ENCODE measurements at places on chromosomes 4 and X.

- no peak for DNase-seq
Observed at GRCh38 chr4:103422467-103423219, 224.5 kb upstream of the CENPE start.

DNA sequence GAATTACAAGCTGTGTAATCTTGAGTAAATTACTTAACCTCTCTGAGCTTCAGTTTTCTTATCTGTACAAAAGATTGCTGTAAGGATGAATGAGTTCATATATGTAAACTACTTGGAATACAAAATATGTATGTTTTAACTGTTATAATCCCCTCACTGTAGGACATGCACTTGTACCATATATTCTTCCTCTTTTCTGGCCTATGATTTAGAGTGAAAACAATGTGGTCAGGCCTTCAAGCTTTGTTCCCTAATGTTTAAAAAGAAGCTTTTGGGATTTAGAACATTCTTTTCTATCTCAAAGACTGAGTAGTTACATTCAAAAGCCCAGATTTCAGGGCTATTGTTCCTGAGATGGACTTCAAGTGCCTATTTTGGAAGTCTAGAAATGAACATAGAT is 26.7 kb upstream of the GPRIN3 start:
- DNase-seq: no peak

GRCh38 chr4:26013629-26014028 is 99.6 kb downstream of the SMIM20 start:
- no peak for DNase-seq

GRCh38 chr4:171622729-171623128 is 190.5 kb upstream of the GALNTL6 start:
- no peak for DNase-seq

DNA sequence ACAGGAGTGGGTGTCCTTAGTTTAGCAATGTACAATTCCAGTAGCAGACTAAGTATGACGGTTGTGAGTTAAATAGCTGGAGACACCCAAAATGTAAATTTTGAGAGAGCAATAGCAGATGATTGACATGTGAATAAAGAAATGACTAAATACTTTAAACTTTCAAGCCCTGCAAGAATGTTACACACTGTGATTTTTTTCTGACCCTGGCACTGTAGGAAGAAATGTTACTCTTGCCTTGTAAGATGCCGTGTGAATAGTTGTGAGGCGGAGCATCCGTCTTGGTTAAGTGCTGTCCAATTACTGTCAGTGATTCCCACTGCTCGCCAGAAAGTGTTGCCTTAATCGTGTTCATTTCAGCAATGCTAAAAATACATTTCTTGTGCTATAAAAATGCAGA is 1248.1 kb downstream of the RAPGEF2 start:
- no peak for DNase-seq

DNA sequence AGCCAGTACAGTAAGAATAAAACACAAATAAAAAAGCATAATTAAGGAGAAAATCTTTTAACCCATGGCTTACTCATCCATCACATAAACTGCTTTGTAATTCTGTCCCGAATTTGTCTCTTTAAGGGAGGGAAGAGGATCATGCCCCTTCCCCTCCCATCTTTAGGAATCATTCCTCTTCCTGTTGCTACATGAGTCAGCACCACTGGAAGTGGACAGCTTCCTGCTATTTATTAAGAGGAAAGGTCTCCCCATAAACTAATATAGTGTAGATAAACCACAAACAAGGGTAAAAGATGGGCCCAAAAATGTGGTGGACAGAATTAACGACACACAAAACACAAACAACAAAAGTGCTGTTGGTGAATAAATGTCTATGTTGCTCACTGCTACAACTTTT is 75.8 kb downstream of the PPP3CA start:
- no peak for DNase-seq

GRCh38 chr4:57607566-57608180 is 497.5 kb upstream of the IGFBP7 start:
- DNase-seq: no peak

- no peak for DNase-seq
Observed at GRCh38 chr4:7521666-7522065, 86.9 kb upstream of the PSAPL1 start.

DNA sequence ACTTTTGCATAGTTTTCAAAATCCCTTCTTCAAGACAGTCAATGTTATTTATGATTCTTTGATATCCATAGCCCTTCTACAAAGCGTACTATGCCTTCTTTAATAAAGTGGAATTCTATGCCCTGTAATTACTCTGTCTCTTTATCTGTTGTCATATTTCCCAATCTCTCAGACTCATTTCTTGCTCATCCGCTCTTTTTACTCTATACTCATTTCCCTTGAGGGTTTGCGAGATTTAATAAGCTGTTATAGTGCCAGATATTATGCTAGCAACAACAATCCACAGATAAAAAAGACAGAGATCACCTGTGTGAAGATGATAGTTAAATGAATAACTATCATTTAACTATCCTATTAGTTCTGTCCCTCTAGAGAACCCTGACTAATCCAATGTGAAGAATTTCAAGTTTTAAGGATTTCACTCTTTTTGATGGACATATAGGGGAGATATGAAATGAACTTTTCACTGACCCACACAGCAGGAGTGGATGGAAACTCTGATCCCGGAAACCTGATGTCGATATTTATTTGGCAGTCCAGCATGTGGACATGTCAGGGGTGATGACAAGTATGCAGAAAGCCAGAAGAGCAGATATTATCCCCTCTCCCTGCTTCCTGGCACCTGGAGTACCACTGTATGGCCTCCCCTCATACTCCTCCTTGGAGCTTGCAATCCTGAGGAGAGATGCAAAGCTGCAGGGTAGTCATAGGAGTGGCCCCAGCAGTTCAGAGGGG is 49.7 kb downstream of the TMEM156 start:
- DNase-seq: no peak
